Right cardiac atrium (tissue), 5 donors: ENCODE measurements at places on chromosomes 13 and 19.

DNA sequence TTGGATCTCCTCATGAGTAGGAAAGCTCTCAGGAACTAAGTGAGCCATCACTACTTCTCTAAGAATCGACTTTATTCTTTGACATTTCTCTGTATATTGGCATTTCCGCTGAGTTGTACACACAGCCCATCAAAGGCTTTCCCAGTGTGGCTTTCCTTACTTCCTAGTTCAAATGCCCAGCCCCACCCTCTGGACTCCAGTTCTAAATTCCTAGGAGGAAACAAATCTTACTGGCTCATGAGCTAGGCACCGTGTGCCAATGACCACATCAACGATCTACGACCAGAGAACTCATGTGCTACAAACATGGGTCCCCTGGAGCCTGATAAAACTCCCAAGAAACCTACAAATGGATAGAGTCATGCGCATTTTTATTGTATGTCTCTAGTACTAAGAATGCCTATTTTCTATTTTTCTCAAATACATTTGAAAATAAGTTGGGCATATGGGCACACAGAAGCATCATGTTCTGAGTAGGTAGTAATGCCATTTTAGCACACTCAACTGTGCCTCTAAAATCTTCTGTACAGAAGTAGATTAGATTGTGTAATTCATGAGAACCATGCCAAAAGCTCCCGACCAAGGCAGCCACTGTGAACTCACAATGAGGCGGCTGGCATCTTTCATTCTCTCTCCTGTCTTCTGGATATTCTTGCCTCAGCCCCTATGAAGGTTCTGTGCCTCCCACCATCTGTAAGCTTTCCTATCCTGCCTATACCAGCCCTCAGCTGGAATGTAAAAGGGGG lies 10.5 kb upstream of the RAP2A start:
- peak; percentile 54 for DNase-seq

GRCh38 chr19:38993271-38993670 lies 17.7 kb upstream of the FBXO17 start:
- DNase-seq, result no peak

DNA sequence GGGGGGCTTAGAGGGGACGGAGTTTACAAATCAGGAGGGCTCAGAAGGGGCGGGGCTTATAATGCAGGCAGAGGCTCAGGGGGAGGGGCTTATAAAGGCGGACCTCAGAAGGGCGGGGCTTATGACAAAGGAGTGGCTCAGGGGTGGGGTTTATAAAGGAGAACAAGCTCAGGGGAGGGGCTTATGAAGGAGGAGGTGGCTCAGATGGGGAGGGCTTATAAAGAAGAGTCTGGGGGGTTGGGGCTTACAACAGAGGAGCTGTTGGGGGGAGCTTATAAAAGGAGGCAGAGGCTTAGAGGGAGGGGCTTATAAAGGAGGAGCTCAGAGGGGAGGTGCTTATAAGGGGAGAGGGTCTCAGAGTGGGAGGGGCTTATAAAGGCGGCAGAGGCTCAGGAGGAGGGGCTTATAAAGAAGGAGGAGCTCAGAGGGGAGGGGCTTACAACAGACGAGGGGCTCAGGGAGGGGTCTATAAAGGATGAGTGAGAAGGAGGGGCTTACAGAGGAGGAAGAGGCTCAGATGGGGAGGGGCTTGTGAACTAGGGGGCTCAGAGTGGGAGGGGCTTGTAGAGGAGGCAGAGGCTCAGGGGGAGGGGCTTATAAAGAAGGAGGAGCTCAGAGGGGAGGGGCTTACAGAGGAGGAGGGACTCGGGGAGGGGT lies 1.0 kb downstream of the SMIM24 start:
- no peak for DNase-seq

GRCh38 chr19:313988-314815 lies 23.0 kb upstream of the PLPP2 start:
- DNase-seq, result no peak

DNA sequence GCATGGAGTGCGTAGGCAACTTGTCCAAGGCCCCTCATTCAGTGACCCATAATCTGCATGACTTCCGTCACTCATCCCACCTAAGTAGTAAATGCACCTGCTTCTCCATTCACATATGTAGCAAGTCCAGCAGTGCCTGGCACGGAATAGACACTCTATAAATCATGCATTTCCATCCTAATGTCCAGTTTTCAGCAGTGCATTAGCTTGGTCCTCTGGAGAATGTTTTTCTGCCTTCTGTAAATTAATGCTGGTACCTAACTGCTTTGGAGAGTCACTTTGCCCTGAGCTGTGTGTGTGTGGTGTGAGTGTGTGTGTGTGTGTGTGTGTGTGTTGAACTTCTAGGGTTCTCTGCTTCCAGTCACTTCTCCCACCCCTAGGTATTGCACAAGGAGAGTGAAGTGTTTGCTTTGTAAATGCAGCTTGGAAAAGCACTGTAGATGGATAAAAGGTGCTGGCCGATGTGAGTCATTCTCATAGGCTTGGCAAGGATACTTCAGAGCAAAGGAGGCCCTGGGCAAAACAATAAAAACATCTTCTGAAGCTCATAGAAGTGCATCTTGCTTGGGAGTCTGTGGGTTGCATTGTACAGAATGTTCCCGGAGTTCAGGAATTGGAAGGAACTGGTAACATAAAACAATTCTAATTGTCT lies 181.8 kb downstream of the KATNAL1 start:
- DNase-seq, result no peak

DNA sequence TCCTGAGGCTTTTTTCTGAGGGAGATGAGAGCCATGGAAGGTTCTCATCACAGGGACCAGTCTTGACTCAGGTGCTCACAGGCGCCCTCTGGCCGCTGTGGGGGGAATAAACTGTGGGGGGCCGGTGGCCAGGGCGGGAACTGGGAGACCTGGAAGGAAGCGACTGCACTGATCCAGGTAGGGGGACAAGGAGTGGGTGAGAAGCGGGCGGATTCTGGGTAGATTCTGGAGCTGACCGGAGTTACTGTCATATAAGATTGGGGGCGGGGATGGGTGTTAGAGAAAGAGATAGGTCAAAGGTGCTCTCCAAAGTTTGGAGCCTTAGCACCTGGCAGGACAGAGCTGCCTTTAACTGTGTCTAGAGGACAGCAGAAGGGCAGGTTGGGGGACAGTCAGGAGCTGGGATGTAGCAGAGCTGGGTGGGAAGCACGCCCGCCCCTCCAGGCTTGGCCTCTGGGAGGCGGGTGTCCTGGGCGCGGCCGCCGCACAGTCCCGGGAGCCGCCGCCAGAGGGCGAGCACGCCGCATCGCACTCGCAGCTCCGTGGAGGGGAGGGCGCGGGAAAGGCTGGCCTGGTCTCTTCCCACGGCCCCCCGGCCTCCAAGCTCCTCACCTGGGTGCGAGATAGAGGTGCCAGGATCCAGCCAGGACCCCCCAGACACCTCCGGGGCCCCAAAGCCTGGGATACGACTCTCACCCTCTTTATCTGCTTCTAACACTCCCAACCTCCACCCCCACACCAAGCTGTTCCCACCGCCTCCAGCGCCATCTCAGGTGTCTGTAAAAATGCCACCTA lies 4.2 kb upstream of the DAND5 start:
- DNase-seq, result peak; percentile 82

DNA sequence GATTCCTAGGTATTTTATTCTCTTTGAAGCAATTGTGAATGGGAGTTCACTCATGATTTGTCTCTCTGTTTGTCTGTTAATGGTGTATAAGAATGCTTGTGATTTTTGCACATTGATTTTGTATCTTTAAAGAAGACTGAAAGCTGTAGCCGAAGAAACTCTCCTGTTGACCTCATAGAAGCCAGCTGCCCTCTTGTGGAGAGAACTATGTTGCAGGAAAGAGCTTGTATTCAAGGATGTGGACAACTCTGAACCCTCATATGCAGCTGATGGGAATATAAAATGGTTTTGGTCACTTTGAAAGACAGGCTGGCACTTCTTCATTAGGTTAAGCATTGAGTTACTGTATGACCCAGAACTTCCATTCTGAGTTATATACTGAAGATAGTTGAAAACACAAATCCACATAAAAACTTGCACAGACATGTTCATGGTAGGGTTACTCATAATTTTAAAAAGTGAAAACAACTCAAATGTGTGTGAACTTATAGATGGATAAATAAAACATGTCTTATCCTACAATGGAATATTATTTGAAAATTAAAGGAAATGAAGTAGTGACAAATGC lies 65.8 kb upstream of the SLITRK6 start:
- DNase-seq, result no peak

- DNase-seq, result no peak
These were observed 223.9 kb downstream of the LHFPL6 start for GRCh38 chr13:39379118-39379517.

GRCh38 chr13:33519561-33520467 lies 234.3 kb upstream of the STARD13 start:
- DNase-seq, result no peak

- no peak for DNase-seq
These were observed 201.7 kb downstream of the ABCC4 start for GRCh38 chr13:95099541-95099940.

GRCh38 chr13:45276913-45277312 lies 64.1 kb downstream of the TPT1 start:
- DNase-seq, result no peak

DNA sequence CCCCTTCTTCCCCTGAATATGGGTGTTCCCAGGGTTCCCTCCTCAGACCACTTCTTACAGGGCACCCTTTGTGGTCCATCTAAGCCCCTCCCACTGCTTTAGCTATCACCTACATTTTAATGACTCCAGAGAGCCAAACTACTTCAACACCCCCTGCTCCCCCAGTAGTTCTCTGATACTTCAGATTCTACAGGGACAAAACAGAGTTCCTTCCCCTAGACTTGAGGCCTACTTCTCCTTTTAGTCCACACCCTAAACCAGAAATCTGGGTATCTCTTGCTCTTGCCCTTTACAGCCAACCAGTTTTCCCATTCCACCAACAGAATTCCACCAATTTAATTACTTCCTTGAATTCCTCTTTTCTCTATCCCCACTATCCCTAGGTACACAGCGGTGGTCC lies 107.2 kb downstream of the KCNRG start:
- DNase-seq, result no peak

GRCh38 chr13:43123856-43124255 lies 100.5 kb downstream of the DNAJC15 start:
- DNase-seq, result no peak

GRCh38 chr19:412356-413355 lies 3.7 kb upstream of the C2CD4C start:
- DNase-seq, result peak; percentile 10

- DNase-seq, result no peak
These were observed 4.4 kb downstream of the ELSPBP1 start for GRCh38 chr19:47998800-47999199.

DNA sequence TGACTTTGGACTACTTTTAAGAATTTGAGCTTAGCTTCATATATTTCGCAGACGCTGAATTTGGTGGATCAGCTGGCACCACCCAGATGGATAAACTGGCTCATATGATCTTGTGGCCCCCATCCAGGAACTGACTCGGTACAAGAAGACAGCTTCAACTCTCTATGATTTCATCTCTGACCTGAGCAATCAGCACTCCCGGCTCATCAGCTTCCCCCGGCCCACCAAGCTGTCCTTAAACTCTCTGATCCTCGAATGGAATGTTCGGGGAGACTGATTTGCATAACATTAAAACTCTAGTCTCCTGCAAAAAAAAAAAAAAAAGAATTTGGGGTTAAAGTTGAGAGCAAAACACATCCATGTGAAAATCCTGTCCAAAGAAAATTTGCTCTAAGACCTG lies 71.4 kb upstream of the IRS2 start:
- no peak for DNase-seq

DNA sequence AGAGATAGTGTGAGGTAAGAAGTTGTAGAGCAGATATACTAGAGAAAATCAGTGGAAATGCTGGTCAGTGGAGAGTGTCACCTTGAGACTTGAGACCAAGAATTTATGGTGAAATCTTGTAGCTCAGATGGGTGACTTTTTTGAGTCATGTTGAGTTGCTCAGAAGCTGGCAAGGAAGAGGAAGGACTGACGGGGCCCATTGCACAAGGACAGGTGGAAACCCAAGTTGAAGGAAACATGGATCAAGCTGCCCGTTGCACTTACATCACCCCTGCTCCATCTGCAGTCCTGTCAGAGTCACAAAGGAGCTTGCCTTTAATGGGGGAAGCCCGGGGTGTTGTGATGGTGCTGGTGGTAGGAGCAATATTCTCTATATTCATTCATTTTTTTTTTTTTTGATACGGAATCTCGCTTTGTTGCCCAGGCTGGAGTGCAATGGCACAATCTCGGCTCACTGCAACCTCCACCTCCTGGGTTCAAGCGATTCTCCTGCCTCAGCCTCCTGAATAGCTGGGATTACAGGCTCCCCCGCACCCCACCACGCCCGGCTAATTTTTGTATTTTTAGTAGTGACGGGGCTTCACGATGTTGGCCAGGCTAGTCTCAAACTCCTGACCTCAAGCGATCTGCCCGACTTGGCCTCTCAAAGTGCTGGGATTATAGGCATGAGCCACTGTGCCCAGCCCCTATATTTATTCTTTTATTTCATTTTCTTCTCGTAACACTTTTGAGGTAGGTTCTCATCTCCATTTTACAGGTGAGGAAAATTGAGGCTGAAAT lies 27.4 kb downstream of the UBAC2 start:
- no peak for DNase-seq

- DNase-seq, result no peak
These were observed 18.6 kb downstream of the NALCN start for GRCh38 chr13:101397742-101398141.

DNA sequence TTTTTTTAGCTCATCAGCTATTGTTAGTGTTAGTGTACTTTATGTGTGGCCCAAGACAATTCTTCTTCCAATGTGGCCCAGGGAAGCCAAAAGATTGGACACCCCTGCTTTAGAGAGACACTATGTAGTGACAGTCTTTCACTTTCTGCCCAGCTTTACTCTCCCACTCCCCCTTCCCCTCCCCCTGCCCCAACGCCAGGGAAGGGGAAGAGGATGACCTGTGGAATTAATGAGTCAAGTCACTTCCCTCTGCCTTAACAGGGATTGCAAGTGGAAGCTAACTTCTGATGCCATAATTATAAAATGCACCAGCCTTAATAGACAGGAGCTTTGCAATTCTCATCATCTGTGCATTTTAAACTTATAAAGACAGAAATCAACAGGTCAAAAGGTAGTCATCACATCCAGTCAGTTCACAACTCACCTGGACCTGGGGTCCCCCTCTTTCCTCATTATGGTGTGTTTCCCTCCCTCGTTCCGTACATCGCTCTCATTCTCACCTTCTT lies 1.6 kb downstream of the ZNF415 start:
- no peak for DNase-seq
